Fibroblast of the aortic adventitia (primary cell): ENCODE measurements at places on chromosomes 16 and 17. TPM values are rescaled to one million over a fixed set of nuclear protein-coding genes. Genes with fewer than 3 reads are reported as not detected.

Gene CRYBA1
- total RNA-seq, result not detected in 2 replicates

Gene ATMIN
- 38.2 and 45.4 TPM in 2 replicates for total RNA-seq

Gene ZACN
- not detected in 2 replicates for total RNA-seq

Gene KRT34
- total RNA-seq, result 0.45 TPM in 1 of 2 replicates, not detected in the other
